T-cell (primary cell): ENCODE measurements at places on chromosomes 6 and 20. TPM values are rescaled to one million over a fixed set of nuclear protein-coding genes. Genes with fewer than 3 reads are reported as not detected.

DNA sequence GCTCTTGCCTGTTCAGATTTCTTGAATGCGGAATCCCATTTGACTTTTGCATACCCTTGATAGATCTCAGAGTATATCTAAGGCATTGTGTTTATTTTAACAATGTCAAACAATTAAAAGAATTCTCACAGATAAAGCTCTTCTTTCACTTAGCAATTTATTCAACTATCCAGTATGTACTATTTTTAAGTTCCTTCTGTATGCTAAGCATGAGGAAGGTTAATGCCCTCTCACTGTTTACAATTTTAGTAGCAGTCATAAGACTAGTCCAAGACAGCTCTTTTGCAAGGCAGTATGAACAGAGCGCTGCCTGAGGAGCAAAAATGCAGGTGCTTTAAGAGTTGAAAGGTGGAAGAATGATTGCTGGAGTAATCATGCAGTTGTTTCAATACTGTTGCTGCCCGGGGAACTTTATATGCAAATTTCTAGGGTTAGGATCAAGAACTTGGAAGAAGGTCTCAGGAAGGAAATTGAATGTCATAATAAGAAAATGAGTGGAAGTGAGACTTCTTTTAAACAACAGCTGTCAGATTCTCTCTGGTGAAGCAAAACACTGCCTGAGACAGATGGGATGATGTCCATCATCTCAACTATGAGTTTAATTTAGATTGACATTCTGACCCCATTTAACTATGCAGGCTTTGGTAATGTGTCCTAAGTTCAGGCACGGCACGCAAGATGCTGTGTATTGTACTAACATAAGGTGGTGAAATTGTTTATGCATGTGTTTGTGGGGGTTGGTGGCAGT, 1303.5 kb upstream of the CITED2 start:
- DNase-seq, result no peak

DNA sequence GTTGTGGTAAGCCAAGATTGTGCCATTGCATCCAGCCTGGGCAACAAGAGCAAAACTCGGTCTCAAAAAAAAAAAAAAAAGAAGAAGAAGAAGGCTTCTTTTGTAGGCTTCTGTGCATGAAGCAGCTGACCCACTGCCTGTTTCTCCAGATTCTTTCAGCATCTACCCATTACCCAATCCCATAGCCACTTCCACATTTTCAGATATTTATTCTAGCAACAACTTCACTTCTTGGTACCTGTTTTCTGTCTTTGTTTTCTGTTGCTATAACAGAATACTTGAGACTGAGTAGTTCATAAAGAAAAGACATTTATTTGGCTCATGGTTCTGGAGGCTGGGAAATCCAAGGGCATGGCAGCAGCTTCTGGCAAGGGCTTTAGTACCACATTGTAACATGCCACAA, 95.3 kb upstream of the SGK1 start:
- no peak for DNase-seq

DNA sequence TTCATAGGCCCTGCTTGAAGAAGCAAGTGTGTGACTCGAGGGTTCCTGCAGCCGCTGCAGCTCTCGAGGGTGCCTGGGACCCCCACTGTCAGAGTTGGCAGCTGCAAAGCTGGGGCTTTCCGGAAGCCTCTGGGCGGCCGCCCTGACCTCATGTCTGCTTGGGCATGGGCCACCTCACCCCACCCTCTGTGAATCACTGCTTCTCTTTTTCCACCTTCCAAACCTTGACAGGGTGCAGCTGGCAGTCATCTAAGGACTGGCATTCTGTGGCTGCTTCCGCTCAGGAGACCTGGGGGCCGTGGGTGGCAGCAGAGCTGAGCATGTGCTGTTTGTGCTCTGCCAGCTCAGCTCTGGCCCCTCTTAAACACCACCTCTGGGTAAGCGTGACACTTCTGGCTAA, 32.0 kb downstream of the ERMARD start:
- no peak for DNase-seq

DNA sequence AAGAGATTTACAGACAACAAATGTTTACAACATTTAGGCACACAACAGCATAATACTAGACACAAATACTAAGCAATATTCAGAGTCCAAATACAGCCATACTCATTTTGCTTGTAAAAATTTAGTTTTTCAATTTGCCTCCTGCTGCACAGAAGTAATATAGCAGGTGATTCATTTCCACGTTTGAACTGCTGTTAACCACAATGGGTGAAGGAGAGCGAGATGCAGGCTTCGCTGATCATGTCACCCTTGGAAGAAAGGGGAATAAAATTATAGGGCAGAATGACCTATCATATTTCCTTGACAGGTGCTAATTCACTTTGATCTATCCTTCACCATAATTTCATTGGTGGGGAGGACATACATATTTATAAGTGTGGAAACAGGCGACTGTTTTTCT, 643.8 kb upstream of the AGPAT4 start:
- DNase-seq, result no peak

DNA sequence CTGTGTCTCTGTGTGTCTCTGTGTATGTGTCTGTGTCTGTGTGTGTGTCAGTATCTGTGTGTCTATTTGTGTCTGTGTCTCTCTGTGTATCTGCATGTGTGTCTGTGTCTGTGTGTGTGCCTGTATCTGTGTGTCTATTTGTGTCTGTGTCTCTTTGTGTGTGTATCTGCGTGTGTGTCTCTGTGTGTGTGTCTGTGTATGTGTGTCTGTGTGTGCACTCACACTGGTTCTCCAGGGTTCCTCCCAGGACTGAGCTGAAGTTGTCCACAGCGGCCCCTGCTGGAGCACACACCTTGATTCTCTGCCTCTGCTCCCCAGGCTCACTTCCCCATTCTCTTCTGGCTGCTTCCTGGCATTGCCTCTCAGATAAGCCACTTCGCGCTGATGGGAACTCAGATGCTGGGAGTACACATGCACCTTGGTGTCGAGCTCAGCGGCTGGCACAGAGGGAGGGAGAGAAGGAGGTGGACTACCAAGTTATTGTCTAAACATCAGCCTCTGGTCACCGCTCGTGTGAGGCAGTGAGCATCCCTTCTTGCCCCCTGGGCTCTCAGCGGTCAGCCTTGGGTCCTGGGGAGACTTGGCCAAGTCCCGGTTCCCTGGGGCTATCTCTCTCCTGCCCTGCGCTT, 104.9 kb upstream of the NXT1 start:
- no peak for DNase-seq

DNA sequence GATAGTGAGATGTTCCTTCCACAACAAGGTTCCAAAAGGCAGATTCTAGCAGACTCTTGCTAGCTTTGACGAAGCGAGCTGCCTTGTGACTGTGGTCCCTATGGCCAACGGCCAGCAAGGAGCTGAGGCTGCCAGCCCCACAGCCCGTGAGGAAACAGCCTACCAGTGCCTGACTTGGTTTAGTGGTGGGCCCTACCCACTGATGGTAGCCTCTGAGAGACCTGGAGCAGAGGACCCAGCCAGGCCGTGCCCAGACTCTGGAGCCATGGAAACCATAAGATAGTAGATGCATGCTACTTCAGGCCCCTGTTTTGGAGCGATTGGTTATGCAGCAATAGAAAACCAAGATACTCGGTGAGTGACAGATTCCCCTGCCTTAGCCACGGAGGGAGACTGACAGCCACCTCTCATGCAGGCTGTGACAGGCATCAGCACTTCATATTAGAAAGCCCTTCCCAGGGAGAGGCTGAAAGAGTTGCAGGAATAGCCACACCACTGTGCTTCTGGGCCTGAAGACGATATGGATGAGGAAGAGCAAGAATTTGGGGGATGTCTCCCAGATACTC, 19.2 kb downstream of the PSMG4 start:
- no peak for DNase-seq

- DNase-seq, result no peak
Observed at GRCh38 chr6:11315743-11316437, 83.4 kb upstream of the NEDD9 start.

DNA sequence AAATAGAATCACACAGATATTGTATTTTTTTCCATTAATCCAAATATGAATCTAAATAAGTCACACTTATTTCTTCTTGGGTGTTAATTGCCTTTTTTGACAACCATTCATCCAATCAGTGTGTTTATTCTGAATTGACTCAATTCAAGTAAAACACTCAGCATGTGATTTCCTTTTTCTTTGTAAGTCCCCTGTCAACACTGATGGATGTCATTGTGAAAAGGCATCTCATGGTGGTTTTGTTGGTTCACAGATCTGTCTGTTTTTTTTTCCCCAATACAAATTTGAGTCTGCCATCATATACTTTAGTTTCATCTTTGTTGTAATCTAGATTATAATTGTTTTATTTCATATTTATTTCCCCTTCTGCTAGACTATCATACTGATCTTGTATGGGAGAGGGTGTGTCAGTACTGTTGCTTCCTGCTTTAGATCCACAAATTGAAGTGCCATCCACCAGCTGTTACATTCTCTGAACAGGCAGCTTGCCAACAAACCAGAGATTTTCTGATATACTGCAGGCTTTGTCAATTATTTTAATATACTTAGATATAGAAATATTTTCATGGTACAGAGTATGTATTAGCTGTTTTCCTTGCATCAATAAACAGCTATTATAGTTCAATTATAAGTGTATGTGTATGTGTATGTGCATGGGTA, 64.2 kb upstream of the FLRT3 start:
- no peak for DNase-seq

DNA sequence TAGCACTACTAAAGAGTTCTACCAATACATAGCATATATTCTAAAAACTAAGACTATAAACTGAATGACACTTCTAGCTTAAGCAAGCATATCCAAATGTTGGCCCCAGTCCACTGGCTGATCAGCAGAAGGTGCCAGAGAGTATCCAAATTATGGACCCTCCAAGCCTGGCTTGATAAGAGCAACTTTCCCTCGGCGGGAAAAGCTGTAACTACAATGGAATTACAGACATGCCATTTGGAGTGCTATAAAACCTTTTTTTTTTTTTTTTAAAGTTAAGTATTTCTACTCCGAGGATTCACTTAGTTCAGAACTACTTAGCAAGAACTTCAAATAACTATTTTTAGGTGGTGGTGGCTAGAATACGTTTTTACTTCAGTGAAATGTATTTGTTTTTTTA, 94.6 kb downstream of the EPB41L2 start:
- no peak for DNase-seq

DNA sequence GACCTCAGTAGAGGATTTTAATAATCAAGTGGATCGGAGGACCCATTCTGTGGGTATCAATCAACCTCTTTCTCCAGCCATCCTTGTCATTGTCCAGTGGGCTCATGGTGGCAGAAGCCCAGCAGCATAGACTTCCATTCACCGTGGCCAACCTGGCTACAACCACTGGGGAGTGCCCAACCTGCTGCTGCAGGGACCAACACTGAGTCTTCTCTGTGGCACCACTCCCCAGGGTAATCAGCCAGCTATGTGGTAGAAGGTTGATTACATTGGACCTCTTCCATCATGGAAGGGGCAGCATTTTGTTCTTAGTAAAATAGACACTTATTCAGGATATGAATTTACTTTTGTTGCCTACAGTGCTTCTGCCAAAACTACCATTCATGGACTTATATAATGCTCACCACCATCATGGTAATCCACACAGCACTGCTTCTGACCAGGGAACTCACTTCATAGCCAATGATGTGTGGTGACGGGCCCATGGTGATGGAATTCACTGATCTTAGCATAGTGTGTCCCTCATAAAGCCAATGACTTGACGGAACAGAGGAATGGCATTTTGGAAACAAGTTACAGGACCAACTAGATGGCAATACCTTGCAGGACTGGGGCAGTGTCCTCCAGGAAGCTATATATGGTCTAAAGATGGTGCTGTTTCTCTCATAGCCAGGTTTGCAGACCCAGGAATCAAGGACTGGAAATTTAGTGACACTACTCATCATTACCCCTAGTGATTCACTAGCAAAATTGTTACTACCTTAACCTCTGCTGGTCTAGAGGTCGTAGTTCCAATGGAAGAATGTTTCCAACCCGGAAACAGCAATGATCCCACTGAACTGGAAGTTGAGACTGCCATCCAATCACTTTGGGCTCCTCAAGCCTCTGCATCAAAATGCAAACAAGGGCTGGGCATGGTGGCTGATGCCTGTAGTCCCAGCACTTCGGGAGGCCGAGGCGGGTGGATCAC, 7.6 kb downstream of the CD24 start:
- no peak for DNase-seq

- no peak for DNase-seq
Observed at GRCh38 chr6:161954077-161954476, 680.2 kb upstream of the AGPAT4 start.

DNA sequence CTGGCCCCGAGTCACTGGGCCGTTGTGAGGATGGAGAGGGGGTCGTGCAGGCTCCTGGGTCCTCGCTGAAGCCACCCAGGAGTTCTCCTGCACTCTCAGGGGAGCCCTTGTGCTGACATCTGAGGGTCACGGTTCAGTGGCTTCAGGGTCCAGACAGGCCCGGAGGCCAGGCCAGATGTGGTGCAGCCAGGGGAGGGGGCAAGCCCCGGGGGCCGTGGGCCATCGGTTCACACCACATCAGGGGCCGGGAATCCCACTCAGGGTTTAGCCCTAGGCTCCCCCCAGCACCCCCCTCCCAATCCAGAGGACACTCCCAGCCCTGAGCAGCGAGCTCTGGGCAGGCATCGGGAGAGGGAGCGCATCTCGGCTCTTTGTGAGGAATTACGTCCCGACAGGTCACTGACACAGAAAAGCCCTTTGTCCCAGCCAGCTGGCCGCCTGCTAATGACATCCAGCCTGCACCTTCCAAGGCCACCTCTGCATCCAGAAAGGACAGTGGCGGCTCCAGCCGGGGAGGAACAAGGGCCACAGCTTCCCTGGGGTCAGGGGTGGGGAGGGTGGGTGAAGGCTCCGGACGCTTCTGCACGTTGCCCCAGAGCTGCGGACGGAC, 6.4 kb upstream of the CHRNA4 start:
- DNase-seq, result no peak

DNA sequence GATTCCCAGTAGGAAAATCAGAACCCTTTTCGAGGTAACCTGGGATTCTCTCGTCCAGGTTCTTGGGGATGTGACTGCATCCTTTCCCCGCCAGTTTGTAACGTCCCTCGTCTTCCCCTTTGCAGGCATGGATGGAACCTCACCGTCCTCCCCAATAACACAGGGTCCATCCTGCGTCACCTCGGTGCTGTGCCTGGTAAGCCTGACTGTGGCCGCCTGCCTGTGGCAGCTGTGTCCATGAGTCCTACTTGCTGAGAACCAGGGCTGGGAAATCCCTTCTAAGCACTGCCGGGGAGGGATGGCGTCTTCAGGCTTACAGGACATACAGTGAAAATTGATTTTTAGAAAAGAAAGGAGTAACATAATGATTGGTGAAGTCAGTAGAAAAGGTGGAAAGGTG, 155.6 kb downstream of the DTNBP1 start:
- no peak for DNase-seq

The PPT2 gene
- total RNA-seq, result 16.2 TPM

The PI16 gene
- 3.7 TPM for total RNA-seq

The C2 gene
- total RNA-seq, result 3.8 TPM

The MYB gene
- 10.7 TPM for total RNA-seq

The L3MBTL3 gene
- 30.4 TPM for total RNA-seq

The ACAT2 gene
- 27.4 TPM for total RNA-seq

The BANF2 gene
- not detected for total RNA-seq

The ZNF165 gene
- 7.2 TPM for total RNA-seq

The GPX6 gene
- not detected for total RNA-seq

The RPS6KA2 gene
- total RNA-seq, result 16.4 TPM

The PGBD1 gene
- total RNA-seq, result 1.2 TPM
